Panc1 (cell line): ENCODE measurements at places on chromosomes 6 and 20. TPM values are rescaled to one million over a fixed set of nuclear protein-coding genes. Genes with fewer than 3 reads are reported as not detected.

DNA sequence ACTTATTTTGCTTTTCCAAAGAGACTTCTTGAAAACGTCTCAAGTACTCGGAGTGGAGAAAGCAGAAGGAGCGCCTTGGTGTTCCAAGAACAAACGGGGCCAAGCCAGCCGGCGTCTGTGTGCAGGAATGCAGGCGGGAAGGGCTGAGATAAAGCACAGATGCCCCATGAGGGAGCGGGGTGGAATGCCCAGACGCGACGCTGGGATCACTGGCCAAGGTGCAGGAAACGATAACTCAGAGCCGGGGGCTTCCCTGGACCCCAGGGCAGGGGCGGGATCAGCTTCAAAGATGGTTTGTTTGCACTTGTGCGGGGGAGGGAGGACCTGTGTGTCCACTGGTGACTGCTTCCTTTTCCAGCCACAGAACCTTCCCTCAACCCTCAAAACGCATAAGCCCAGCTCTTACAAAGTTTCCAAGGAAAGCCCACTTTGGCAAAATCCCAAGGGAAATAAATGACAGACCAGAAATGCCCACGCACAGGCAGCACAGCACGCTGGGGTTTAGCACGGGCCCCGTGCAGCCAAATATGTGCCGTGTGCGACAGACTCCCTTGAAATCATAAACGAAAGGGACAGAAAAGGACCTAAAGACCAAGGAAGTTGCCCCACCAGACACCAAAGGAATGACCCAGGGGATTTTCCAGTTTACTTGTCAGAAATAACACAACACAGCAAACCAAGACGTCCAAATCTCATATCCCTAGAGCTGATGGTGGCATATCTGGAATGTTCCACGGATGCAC lies 113.9 kb downstream of the NFATC2 start:
- no peaks in the 10 kb centered on the region for H3K27me3 ChIP-seq
- H3K4me3 ChIP-seq: no peak overlapping the region
- no peak overlapping the region for H3K27ac ChIP-seq

DNA sequence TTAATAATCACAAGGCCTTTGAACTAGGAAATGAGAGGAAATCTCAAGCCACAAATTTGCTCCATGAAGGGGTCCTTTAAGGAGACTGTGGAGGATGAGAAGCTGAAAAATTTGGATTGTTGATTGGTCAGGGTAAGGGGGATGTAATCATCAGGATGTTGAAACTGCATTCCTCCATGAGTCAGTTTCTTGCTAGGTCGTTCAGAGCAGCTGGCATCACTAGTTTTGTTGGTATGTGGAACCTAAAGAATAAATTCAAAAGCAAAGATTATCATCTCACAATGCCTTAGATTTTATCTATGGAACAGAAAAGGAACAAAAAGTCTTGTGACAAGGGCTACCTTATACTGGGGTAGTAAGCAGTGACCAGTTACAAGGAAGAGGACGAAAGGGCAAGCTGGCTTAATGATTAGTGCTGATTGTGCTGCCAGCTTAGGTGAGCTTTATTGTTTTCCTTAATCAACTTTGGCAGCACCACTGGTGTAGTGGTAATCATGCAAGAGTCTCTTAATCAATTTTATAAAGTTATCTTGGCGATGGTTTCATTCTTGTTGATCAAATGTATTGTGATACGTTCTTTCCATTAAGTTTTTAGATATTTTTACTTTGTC lies 36.6 kb downstream of the CRISP2 start:
- no peaks in the 10 kb centered on the region for H3K27me3 ChIP-seq
- H3K4me3 ChIP-seq: no peak overlapping the region
- H3K4me1 ChIP-seq: no peaks in the 10 kb centered on the region
- no peaks in the 10 kb centered on the region for H3K36me3 ChIP-seq

GRCh38 chr6:130119211-130119610 lies 100.8 kb downstream of the L3MBTL3 start:
- DNase-seq: no peak
- H3K4me1 ChIP-seq: no peaks in the 10 kb centered on the region
- H3K27ac ChIP-seq: no peak overlapping the region
- no peaks in the 10 kb centered on the region for H3K36me3 ChIP-seq
- H3K27me3 ChIP-seq: no peaks in the 10 kb centered on the region

- no peak for DNase-seq
- no peak overlapping the region for H3K4me3 ChIP-seq
- H3K36me3 ChIP-seq: no peaks in the 10 kb centered on the region
- no peak overlapping the region for H3K27ac ChIP-seq
- no peaks in the 10 kb centered on the region for H3K4me1 ChIP-seq
Measured at GRCh38 chr6:121544691-121545090, 109.2 kb downstream of the GJA1 start.

The OPRM1 gene
- not detected for total RNA-seq

The MUC21 gene
- not detected for total RNA-seq

The SLC44A4 gene
- total RNA-seq: 2.7 TPM
